ENCODE measurements at places on chromosomes 4 and X. TPM values are rescaled to one million over a fixed set of nuclear protein-coding genes. Genes with fewer than 3 reads are reported as not detected.

DNA sequence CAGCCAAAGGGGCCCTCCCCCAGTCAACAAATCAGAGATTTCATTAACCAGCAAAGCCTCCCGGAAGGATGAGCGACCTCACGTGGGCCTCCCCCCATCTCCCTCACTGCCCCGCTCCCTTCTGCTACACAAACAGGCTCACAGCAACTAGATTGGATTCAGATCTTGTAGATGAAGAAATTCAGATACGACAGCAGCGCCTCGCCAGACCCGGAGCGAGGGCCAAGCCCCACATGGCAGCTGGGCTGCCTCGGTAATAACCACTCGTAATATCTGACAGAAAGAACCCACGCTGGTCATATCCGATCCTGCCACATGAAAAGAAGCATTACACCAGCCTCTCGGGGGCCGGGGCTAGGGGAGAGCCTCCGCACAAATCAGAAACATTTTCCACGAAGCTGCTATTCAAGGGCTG lies 581.3 kb downstream of the BCOR start:
- DNase-seq, result no peak
- H3K4me1 ChIP-seq, result peaks cover 48% of the 10 kb centered on the region

- H3K36me3 ChIP-seq, result no peaks in the 10 kb centered on the region
- no peak for DNase-seq
- H3K4me3 ChIP-seq, result no peak overlapping the region
- no peak overlapping the region for H3K27ac ChIP-seq
- H3K27me3 ChIP-seq, result no peaks in the 10 kb centered on the region
These were observed 1295.8 kb upstream of the ADGRL3 start for GRCh38 chr4:59904331-59904730.

DNA sequence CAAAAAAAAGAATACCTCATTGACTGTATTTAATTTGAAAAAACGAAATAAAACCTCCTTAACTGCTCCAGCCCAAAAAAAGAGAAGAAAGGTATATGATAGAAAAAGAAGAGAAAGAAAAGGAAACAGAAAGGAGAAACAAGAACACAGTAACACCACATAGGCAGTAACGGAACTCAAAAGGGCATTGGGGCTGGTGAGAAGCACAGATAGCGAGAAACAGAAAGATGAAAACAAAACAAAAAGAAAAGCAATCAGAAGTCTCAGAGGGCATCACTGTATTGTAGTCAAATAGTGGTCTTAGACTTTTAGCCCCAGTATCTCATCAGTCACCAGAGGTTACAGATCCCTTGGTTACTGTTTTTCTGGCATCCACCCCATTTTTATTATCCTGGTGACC lies 88.6 kb downstream of the NFKB1 start:
- no peaks in the 10 kb centered on the region for H3K4me1 ChIP-seq
- no peak overlapping the region for H3K4me3 ChIP-seq
- H3K36me3 ChIP-seq, result no peaks in the 10 kb centered on the region
- H3K27ac ChIP-seq, result no peak overlapping the region
- H3K27me3 ChIP-seq, result no peaks in the 10 kb centered on the region
- DNase-seq, result no peak

- peaks cover 25% of the 10 kb centered on the region for H3K4me1 ChIP-seq
- peak; percentile 23 for DNase-seq
- no peaks in the 10 kb centered on the region for H3K36me3 ChIP-seq
These were observed 1.1 kb downstream of the CRMP1 start for GRCh38 chr4:5891563-5892322.

DNA sequence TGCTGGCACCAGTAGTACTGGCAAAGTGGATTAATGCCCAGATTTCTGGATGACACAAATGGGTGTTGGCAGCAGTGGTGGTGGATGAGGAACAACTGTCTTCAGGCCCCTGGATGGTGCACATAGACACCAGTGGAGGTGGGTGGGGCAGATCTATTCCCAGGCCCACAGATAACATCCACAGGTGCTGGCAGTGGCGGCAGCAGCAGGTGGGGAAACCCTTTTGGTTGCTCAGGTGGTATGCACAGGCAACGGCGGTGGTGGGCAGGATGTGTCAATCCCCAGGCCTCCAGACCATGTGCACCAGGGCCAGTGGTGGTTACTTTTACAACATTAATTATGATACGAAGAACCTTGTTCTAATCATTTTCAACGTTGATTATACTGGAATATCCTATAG lies 48.9 kb upstream of the FAT4 start:
- no peak overlapping the region for H3K27ac ChIP-seq
- no peaks in the 10 kb centered on the region for H3K27me3 ChIP-seq
- no peak overlapping the region for H3K4me3 ChIP-seq
- no peaks in the 10 kb centered on the region for H3K36me3 ChIP-seq
- H3K4me1 ChIP-seq, result peaks cover 37% of the 10 kb centered on the region

- H3K4me3 ChIP-seq, result peak within 1 kb of the TSS; percentile 74
- no peak within 1 kb of the TSS for H3K27ac ChIP-seq
- DNase-seq, result peak; percentile 69
- H3K36me3 ChIP-seq, result no peaks in the 10 kb centered on the region
- peaks cover 12% of the 10 kb centered on the region for H3K4me1 ChIP-seq
These were observed at the start of gene SMIM43 for GRCh38 chr4:121764702-121765367. Gene SMIM43 (minus strand): TSS chr4:121765164. CDS start chr4:121765105, 59 bp downstream.

GRCh38 chr4:185137233-185137925 lies 5.7 kb upstream of the SLC25A4 start:
- no peak overlapping the region for H3K27ac ChIP-seq
- no peaks in the 10 kb centered on the region for H3K4me1 ChIP-seq
- no peak for DNase-seq
- no peaks in the 10 kb centered on the region for H3K36me3 ChIP-seq

GRCh38 chrX:103171353-103171752 lies 43.6 kb upstream of the BEX4 start:
- no peaks in the 10 kb centered on the region for H3K4me1 ChIP-seq
- H3K27me3 ChIP-seq, result no peaks in the 10 kb centered on the region

GRCh38 chrX:136353526-136354093 lies 52.8 kb downstream of the ADGRG4 start:
- H3K4me1 ChIP-seq, result no peaks in the 10 kb centered on the region
- no peaks in the 10 kb centered on the region for H3K27me3 ChIP-seq
- DNase-seq, result no peak
- H3K4me3 ChIP-seq, result no peak overlapping the region

DNA sequence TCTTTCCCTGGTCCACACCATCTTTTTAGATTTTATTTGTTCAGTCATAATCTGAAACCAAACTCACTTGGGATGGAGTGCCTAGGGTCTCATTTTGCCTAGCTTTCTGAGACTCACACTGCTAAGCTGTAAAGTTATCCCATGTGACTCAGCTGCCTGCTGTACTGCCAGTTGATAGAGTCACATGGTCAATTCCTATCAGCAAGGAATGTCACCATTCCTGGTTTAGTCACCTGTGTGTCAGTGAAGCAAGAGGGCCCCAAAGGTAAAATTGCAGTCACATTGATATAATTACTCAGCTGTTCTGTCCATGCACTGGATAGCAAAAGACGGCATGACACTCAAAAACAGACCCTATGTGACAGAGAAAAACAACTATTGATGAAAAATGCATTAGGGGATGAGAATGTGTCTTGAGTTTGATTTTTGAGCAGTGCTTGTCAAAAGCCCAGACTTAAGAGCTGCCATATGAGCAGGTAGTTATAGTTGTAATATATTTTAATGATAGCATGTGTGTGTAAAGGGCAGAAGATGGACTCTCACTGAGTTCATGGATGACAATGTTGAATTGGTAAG lies 413.2 kb downstream of the PPARGC1A start:
- DNase-seq, result no peak
- H3K4me1 ChIP-seq, result no peaks in the 10 kb centered on the region
- no peaks in the 10 kb centered on the region for H3K36me3 ChIP-seq
- no peak overlapping the region for H3K4me3 ChIP-seq

GRCh38 chr4:70768301-70768948 lies 46.7 kb downstream of the RUFY3 start:
- no peak overlapping the region for H3K4me3 ChIP-seq
- no peak for DNase-seq
- no peaks in the 10 kb centered on the region for H3K4me1 ChIP-seq

DNA sequence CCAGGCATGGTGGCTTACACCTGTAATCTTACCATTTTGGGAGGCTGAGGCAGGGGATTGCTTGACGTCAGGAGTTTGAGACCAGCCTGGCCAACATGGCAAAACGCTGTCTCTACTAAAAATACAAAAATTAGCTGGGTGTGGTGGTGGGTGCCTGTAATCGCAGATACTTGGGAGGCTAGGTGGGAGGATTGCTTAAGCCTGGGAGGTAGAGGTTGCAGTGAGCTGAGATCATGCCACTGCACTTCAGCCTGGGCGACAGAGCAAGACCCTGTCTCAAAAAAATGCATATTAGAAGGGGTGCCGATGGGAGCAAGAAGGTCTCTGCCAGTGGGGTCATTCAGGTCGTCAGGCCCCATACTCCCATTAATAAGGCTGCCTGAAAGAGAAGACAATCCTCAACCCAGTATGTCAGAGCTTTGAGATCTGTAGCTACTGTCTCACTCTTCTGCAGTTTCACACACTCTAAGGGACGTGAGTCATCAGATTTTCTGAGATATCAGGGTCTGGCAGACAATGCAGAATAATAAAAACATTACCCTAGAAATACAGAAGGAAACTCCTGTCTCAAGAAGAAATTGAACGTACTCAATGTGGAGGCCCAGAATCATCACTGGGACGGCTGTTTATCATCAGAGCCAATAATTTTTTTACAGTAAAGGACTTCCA lies 176.7 kb upstream of the FAT1 start:
- no peak overlapping the region for H3K27ac ChIP-seq
- peaks cover 2% of the 10 kb centered on the region for H3K4me1 ChIP-seq
- no peaks in the 10 kb centered on the region for H3K27me3 ChIP-seq
- no peak overlapping the region for H3K4me3 ChIP-seq
- no peaks in the 10 kb centered on the region for H3K36me3 ChIP-seq

- no peak overlapping the region for H3K4me3 ChIP-seq
- no peaks in the 10 kb centered on the region for H3K27me3 ChIP-seq
- no peak for DNase-seq
- no peak overlapping the region for H3K27ac ChIP-seq
These were observed 842.1 kb upstream of the INTU start for GRCh38 chr4:126790633-126791032.

- H3K27me3 ChIP-seq, result no peaks in the 10 kb centered on the region
- H3K4me3 ChIP-seq, result no peak overlapping the region
- no peaks in the 10 kb centered on the region for H3K36me3 ChIP-seq
- no peak for DNase-seq
- no peak overlapping the region for H3K27ac ChIP-seq
- H3K4me1 ChIP-seq, result no peaks in the 10 kb centered on the region
These were observed 27.0 kb downstream of the PRDM5 start for GRCh38 chr4:120895554-120895953.

DNA sequence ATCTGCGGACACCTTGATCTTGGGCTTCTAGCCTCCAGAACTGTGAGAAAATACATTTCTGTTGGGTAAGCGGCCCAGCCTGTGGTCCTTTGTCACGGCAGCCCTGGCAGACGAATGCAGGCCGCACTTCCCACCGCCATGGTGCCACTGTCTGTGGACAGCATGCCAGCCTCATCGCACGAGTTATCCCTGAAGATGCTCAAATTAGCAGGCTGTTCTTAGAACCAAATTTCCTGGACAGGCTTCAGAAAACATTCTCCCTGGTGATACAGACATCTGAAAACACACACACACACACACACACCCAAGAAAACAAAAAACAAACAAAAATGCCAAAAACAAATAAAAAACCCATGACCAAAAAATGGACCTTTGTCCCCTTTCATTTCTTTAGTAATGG lies 343.5 kb upstream of the GATB start:
- no peak overlapping the region for H3K27ac ChIP-seq
- H3K4me1 ChIP-seq, result no peaks in the 10 kb centered on the region
- no peak for DNase-seq
- no peaks in the 10 kb centered on the region for H3K36me3 ChIP-seq
- H3K4me3 ChIP-seq, result no peak overlapping the region

GRCh38 chrX:153633048-153633447 lies 14.0 kb upstream of the DUSP9 start:
- H3K36me3 ChIP-seq, result no peaks in the 10 kb centered on the region
- no peak for DNase-seq
- H3K27me3 ChIP-seq, result no peaks in the 10 kb centered on the region
- no peak overlapping the region for H3K4me3 ChIP-seq
- no peak overlapping the region for H3K27ac ChIP-seq

DNA sequence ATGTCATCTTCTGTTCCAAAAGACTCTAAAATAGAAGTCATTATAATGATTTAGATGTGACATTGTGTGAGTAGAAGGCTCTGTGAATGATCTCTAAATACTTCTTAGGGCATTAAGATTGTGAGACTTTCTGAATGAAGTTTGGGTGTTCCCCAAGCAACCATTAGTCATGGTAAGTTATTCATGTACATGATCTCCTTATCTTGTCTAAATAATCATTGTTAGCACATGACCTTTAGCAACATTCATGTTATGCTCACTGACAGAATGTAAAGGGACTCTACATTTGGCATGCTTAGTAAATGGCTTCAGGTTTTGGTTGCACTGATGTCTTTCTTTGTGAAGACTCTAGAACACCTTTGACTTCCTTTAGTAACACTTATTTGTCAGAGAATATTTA lies 140.8 kb upstream of the AGA start:
- no peak for DNase-seq
- no peak overlapping the region for H3K27ac ChIP-seq
- H3K36me3 ChIP-seq, result no peaks in the 10 kb centered on the region
- H3K4me3 ChIP-seq, result no peak overlapping the region
- no peaks in the 10 kb centered on the region for H3K27me3 ChIP-seq

DNA sequence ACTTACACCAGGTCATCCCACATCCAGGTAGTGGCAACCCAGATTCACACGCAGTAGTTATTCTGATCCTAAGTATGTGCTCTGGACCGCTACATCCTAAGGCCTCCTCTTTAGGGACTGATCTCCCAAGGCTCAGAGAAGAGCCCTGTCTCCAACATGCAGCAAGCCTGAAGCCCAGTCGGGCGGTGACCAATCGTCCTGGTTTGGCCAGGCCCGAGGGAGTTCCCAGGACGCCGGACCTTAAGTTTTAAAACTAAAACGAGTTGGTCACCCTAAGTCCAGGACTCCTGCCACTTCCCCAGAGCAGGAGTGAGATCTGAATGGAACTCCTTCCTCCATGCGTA lies 385 bp downstream of the LYAR start:
- no peaks in the 10 kb centered on the region for H3K27me3 ChIP-seq
- no peak for DNase-seq
- H3K4me1 ChIP-seq, result peaks cover 12% of the 10 kb centered on the region

GRCh38 chr4:48017108-48017571 lies 568 bp downstream of the NIPAL1 start:
- peak overlapping the region; percentile 66 for H3K4me3 ChIP-seq
- H3K36me3 ChIP-seq, result no peaks in the 10 kb centered on the region
- H3K4me1 ChIP-seq, result no peaks in the 10 kb centered on the region

- no peaks in the 10 kb centered on the region for H3K27me3 ChIP-seq
- no peak overlapping the region for H3K27ac ChIP-seq
- DNase-seq, result no peak
- H3K4me3 ChIP-seq, result no peak overlapping the region
These were observed 82.7 kb downstream of the OTC start for GRCh38 chrX:38435130-38435529.

- no peak for DNase-seq
- no peak overlapping the region for H3K4me3 ChIP-seq
- H3K27ac ChIP-seq, result no peak overlapping the region
- no peaks in the 10 kb centered on the region for H3K27me3 ChIP-seq
These were observed 9.3 kb upstream of the SMIM20 start for GRCh38 chr4:25904748-25905082.

The TLR1 gene
- 0.03 TPM for total RNA-seq

The LETM1 gene
- 34.8 TPM for total RNA-seq

The GJB1 gene
- not detected for total RNA-seq

The TXK gene
- total RNA-seq, result not detected

The FMR1 gene
- 61.1 TPM for total RNA-seq

The FDCSP gene
- not detected for total RNA-seq

The CT45A5 gene
- total RNA-seq, result not detected

The RIPPLY1 gene
- not detected for total RNA-seq

The CHRDL1 gene
- total RNA-seq, result 15.5 TPM

Data from neural progenitor cell (in vitro differentiated cells).